ENCODE measurements at places on chromosomes 1 and 21.

DNA sequence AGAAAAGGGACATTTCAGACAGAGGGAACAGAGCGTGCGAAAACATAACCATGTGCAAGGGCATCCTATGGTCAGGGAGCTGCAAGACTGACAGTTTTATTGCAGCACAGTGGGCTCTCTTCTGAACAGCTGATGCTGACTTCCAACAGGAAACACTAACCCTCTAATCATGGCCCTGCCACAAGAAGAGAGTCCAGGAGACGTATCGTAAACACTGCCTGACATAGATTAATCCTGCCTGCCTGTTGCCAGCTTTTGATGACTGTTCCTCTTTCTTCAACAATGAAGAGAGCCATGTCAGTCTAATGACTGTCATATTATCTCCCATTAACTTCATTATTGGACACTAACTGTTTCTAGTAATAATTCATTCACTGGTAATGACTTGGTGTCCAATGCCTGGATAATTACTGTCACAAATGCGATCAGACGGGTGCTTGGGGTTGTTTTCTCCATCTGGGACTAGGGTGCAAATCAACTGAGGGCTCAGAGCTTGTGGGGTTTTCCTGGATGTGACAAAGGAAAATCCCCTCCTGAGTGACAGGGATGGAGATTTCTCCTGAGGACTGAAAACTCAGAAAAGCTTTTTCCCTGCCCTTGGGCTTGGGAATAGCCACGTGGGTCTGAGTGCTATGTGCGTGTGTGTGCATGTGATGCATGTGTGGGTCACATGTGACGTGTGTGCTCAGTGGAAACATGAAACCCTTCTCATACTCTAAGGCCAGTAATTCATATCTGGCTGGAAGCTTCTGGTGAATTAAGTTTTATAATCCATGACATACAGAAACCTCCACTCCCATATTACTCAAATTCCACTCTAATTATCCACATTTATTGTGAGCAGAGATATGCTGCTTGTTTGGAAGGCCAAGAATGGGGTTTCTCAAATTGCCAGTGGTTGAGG, 144.0 kb upstream of the PLXNA2 start:
- DNase-seq, result no peak

- no peak for DNase-seq
These were observed 90.0 kb downstream of the OBSCN start for GRCh38 chr1:228297822-228298221.

- no peak for DNase-seq
These were observed 16.6 kb downstream of the SERINC2 start for GRCh38 chr1:31429583-31429982.

GRCh38 chr1:30952098-30952497, 43.5 kb upstream of the SDC3 start:
- peak; percentile 74 for DNase-seq

- no peak for DNase-seq
These were observed 5.2 kb upstream of the OTUD7B start for GRCh38 chr1:150015651-150016131.

- DNase-seq, result no peak
These were observed 38.0 kb downstream of the LAMC1 start for GRCh38 chr1:183061194-183061593.

DNA sequence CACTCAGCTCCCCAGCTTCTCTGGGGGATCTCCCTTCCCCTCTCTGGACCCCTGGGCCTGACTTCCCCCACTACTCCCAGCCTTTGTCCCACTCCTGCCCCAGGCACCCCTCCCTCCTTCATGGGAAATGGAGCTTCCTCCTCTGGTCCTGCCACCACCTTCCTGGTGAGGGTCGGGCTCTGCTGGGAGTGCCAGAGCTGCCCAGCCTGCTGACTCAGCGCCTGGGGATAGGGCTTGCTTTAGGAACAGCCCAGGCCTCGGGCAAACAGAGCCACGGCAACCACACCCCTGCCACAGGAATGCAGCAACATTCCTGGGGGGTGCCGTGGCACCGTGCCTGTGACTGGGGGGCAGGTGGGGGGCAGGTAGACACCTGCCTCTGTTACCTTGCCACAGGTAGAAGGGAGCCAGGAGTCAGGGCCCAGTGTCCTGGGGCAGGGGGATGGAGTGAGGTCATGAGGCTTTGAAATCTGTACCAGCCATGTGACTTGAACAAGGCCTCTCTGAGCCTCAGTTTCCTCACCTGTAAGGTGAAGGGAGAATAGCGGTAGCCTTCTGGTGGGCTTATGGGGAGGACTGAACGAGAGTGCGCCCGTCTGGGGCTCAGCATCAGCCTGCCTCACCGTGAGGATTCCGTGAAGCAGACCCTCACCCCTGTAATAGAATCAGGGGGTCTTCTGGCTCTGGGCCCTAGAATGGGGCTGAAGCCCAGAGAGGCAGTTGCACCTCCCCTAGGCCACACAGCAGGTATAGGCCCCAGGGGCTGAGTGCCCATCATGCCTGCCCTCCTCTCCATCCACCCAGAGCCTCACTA, 17.8 kb upstream of the EPHA2 start:
- DNase-seq, result no peak

DNA sequence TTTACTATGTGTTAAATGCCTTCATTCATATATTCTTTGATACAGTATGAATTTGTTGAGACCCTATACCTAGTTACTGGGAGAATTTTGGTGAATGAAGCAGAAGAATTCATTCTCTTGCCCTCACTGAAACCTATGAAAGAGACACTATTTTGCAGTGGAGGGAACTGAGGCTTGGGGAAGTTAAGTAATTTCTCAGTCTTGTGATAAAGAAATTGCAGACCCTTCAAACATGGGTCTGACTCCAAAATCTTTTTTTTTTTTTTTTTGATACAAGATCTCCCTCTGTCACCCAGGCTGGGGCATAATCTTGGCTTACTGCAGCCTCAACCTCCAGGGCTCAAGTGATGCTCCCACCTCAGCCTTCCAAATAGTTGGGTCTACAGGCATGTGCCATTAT, 132.1 kb downstream of the DNM3 start:
- DNase-seq, result no peak

DNA sequence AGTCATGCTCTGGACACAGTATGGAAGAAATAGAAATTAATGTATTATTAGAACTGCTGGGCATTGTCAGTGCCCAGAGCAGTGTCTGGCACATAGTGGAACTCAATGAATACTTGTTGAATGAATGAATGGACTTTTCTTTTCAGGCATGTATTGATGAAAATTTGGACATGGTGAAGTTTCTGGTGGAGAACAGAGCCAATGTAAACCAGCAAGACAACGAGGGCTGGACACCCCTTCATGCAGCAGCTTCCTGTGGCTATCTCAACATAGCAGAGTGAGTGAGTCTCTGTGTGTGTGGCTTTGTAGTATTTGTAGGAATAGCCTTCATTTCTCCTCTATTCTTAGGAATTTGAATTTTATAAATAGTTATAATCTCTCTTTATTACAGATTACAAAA, 68.1 kb downstream of the PPP1R12B start:
- DNase-seq, result peak; percentile 93

GRCh38 chr1:85449356-85449755, 15.6 kb downstream of the DDAH1 start:
- peak; percentile 42 for DNase-seq

DNA sequence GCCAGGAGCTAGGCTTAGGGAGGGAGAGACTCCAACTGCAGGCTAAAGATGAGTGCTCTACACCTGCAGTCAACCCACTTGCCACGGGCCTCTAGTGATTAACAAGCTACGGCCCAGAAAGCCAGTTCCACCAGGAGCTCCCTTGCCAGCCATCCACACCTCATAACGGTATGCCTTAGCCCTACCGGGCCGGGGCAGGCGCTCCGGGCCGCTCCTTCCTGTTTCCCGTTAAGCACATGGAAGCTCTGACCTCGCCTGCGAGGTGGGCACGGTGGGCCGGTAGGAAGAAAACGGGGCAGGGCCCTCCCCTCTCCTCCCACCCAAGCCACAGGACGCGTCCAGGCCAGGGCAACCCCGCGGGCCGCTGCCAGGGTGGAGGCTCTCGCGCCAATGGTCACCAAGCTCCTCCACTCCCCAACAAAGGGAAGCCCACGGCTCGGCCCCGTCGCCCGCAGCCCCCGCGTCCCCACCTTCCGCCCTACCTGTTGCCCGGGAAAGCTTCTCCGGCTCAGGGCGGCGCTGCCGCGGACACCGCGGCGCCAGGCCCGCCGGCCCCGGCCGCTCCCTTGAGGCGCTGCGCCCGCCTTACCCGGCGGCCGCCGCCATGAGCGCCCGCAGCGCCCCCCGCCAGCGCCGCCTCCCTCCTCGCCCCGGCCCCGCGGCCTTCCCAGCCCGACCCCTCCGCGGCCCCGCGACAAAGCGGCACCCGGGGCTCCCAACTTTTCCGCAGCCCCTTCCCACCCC, 627 bp downstream of the CERS2 start:
- no peak for DNase-seq

GRCh38 chr1:240936911-240937668, 325.1 kb upstream of the GREM2 start:
- no peak for DNase-seq

GRCh38 chr1:169235568-169235967, 129.1 kb downstream of the ATP1B1 start:
- no peak for DNase-seq

DNA sequence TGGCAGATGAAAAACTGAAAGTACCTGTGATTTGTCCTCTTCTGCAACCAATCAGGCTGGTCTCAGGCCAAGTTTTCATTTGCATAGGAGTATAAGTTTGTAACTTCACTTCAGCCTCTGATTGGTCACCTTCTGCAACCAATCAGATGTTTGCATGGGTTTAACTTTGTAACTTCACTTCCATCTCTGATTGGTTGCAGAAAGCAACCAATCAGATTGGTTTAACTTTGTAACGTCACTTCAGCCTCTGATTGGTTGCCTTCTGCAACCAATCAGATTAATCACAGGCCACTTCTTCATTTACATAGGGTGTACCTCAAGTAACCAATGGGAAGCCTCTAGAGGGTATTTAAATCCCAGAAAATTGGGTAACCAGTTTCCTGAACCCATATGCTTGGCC, 18.9 kb upstream of the TUT4 start:
- DNase-seq, result no peak

DNA sequence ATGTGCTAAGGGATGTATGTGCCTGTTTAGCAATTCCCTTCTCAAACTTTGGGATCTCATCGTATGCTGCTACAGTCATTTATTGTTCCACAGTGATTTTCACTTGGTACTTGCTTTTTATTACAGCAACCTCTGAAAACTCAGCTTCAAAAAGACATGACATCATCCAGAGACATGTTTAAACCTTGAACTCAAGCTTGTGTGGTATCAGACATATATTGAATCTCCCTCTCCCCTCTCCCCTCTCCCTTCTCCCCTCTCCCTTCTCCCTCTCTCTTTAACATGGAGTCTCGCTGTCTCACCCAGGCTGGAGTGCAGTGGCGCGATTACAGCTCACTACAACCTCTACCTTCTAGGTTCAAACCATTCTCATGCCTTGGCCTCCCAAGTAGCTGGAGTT, 19.5 kb upstream of the TUT4 start:
- DNase-seq, result no peak

GRCh38 chr1:59561796-59562195, 253.0 kb upstream of the HOOK1 start:
- DNase-seq, result no peak

Data from pons (tissue), 1 donor.